ENCODE measurements at places on chromosomes 12 and 14. TPM values are rescaled to one million over a fixed set of nuclear protein-coding genes. Genes with fewer than 3 reads are reported as not detected.

DNA sequence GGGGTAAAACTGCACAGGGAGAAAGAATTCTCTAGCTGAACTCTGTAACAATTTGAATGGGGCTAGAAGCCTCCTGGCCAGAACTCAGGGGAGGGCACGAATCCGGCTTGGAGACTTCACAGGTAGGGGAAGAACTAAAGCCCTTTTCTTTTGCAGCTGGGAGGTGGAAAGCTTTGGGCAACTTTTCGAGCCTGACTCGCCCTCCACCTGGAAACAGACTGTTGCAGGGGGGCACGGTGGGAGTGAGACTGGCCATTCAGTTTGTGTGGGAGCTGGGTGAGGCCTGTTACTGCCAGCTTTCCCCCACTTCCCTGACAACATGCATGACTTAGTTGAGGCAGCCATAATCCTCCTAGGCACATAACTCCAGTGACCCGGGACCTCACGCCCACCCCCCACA is 135.8 kb downstream of the PLCZ1 start:
- DNase-seq: no peak

DNA sequence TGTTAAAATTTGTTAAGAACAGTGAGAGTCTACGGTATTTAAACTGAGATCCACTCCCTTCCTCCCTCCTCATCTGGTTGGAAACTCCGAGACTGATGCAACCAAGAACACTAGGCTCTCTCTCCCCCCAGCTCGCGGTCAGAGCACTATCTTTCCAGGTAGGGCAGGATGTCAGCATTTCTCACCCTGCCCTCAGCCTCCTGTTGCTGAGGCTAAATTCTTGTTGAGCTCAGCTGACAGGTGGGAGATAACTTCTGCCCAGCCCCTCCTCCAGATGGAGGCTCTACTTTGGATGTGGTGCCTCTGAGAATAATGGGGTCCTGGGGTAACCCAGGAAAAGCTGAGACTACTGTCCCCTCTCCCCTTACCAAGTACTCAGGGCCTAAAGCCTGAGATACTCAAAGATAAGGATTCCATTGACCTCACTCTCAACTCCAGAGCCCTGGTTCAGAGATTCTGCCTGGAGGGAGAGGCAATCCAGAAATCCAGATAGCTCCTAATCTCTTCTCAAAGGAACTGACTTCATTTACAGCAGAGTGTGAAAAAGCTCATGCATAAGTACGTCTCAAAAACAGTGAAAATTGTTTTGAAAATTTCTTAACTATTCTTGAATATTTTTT is 110.1 kb downstream of the EML5 start:
- DNase-seq: no peak

Gene LRFN5
- total RNA-seq: not detected

- no peak for DNase-seq
These were observed 164.7 kb downstream of the SSPN start for GRCh38 chr12:26360062-26360461.

Gene PXMP2
- total RNA-seq: 40.6 TPM

Gene PTCSC3
- not detected for total RNA-seq

Gene C1RL
- total RNA-seq: 21.5 TPM

Gene DNAH10
- 0.18 TPM for total RNA-seq

DNA sequence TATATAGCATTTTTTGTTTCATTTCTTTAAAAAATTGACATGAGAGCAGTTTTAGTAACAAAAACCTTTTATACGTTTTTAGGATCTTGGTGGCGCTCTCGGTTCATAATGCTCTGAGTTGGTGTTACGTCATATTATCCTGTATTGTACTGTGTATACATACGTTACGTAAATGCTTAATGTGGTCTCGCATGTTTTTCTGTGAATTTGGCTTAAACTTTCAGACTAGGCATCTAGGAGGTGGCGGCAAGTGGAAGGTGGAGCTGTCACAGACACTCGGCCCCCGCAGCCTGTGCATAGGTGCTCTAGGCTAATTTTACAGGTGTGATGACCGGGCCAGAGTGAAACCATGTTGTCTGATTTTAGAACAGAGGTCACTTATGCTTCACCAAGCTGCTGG is 60.0 kb downstream of the PPP2R5C start:
- peak; percentile 70 for DNase-seq

DNA sequence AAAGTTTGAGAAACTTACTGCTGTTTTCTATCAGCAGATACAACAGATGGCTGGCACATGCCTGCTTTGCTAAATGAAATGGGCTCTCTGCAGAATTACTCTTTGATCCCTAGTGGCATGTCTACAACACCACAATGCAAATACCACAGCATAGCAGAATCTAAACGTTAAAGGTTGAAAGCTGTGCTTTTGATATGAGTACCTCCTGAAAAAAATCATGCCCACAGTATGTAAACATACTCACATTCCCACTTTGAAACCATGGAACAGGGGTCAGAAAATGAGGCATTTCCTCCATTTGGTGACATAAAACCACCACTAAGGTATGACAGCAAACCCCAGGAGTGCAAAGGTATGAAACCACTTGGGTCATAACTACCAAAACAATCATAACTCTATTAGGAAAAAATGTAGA is 7.5 kb downstream of the WIF1 start:
- DNase-seq: no peak

Gene FAR2
- total RNA-seq: 20.8 TPM

- no peak for DNase-seq
These were observed 930.5 kb upstream of the NOVA1 start for GRCh38 chr14:27528328-27528727.

DNA sequence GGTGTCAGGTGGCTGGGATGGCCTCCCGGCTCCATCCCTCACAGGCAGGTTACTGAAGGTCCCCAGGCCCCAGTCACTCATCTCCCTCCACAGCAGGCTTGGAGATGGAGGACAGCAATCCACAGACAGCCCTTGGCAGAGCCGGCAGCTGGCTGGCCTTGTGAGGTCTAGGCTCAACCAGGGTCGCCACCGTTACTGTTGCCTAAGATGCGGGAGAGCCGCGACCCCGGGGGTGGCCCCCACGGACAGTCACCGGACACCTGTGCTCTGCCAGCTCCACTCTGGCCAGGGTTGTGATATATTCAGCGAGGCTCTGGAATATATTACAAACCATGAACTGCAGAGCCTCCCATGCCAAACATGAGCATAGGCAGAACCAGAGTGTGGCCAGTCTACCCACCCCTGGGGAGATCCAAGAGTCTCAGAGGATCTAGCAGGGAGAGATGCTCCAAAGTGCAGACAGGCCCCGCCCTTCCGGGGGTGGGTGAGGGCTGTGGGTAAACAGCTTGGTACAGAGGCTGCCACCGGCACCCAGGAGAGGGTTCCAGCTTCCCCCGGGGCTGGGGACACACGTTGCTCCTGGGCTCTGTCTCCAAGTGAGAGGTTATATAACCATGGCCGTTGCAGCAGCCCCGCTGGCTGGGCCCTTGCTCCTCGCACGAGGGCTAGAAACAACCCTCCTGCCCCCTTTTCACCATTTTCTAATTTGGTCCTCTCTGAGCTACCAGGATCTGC is 55.9 kb upstream of the DIO3 start:
- DNase-seq: no peak

- no peak for DNase-seq
These were observed 117.5 kb upstream of the PARP11 start for GRCh38 chr12:3990501-3991280.

Gene CCND2
- total RNA-seq: 572 TPM

Gene ARMH4
- total RNA-seq: not detected

DNA sequence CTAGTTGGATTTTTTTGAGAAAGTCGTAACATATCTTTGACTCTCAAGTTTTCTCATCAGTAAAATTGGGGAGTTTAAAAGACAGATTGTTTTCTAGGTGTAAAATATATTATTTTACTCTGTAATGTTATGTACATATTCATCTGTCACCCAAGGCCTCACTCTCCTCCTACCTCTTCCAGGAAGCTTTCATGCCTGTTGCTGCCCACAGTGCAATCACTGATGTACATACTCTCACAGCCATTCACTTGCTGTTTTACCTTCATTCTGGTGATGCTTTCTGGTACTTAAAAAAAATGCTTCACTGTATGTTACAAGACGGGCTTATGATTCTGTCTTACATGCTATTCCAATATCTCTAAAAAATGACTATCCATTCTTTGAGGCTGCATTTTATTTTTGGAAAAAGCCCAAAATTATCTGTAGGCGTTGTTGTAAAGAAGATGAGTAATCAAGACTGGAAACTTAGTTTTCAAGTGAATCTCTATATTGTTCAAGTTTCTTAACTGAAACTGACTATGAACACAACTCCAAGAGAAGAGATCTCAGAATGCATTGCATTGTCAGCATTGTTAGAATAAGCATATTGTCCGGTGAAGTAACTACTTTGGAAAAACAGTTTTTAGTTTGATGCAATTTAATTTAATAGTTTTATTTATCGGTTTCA is 82.5 kb downstream of the LMO3 start:
- no peak for DNase-seq

- no peak for DNase-seq
These were observed 377.7 kb downstream of the NUAK1 start for GRCh38 chr12:105761075-105761474.

Gene ESRRB
- total RNA-seq: not detected

Gene RNF10
- 204 TPM for total RNA-seq

Gene KLRK1
- 123 TPM for total RNA-seq

DNA sequence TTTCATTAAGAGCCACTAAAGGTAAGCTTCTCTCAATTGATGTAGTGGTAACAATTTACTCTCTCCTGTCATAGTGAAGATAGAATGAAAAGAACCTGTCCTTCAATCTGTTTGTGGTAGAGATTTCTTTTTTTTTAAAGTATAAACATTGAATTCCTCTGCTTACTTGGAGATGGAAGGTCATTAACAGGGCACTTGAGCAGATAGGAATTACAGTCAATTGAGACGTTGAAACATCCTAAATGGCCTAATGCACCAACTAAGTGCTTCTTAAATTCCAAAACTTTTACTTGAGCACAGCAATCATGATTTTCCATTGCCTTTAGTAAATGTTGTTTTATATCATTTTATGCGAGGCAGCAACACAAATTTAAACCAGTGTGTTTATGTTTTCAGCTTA is 241.4 kb downstream of the FOXG1 start:
- DNase-seq: no peak

- no peak for DNase-seq
These were observed 51.5 kb upstream of the SLC2A13 start for GRCh38 chr12:40157336-40157735.

DNA sequence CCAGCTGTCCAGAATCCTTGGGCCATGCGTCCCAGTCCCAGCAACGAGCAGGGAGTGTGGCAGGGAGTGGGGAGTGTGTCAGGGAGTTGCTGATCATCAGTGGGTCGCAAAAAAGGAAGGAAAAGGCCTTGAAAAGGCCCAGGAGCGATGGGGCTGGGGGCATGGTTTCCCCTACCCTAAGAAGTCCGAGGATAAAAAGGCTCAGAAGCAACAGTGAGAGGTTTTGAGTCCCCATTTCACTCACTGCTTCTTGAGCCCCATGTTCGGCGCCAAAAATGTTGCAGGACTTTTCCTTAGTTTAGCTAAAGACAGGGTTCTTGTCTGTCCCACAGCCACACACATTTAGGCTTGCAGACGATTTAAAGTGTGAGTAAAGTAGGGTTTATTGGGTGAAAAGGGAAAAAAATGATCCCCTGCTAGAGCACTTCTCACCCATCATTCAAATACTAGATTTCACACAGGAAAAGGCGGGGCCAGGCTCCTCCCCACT is 189.5 kb downstream of the KCNC2 start:
- DNase-seq: no peak

DNA sequence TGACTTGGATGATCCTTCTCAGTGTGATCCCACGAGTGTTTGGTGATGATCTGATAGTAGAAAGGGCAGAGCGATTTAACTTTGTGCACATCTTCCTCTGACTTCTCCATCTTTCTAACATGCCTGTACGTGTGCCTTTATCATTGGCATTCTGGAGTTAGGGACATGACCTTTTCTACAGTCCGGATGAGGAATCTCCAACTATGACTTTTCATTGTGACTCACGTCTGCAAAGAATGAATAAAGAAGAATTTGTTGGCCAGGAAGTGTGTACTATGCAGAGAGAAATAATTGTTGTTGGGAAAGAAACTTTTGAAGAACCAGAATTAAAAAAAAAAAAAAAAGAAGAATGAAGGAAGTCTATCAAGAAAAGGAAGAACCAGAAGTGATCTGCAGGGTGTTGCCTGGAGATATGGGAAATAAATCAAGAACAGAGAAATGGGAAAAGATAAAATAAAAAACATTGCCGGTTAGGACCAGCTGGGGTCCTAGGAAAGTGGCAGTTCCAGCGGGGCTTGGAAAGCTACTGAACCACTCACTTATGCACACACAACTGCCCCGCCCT is 25.3 kb downstream of the PPFIBP1 start:
- DNase-seq: no peak

GRCh38 chr14:61569308-61569707 is 126.0 kb upstream of the HIF1A start:
- DNase-seq: no peak

Gene TCL1B
- total RNA-seq: not detected

Gene FERMT2
- total RNA-seq: not detected

DNA sequence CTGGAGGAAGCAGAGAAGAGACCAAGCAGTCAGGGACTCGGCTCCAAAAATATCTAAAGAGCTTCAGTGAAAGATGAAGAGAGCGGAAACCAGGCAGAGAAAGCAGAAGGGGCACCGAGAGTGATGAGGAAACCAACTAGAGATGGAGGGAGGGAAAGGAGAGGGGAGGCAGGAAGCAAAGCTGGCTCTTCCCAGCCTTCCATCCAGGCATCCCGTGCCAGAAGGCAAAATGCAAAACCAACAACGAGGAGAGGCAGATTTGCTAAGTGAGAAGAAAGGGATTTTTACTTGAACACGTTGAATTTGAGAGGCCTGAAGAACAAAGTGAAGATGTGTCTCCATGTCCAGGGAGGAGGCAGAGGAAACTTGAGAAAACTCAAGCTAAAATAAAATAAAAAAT is 90.1 kb downstream of the NUAK1 start:
- DNase-seq: no peak

DNA sequence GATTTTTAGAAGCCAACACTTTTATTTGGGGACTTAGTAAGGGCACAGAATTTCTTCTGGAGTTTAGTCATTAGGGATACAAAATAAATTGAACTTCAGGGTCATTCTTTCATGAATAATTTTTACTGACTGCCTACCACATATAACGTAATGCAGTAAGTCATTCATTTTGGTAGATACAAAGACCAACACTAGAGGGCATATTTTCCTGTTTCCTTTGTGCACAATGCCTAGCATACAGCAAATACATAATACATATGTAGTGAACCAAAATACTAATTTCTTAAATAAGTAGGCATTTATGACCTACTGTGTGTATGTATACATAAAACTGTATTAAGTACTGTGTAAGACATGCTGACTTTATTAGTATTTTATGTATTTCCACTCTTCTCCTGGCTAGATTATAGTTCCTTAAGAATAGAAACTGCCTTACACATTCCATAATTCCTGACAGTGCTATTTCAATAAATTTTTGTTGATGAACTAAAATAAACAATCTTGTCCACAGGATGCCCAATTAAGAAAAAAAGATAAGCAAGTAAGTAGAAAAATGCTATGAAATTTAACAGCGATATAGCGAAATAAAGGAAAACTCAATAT is 47.9 kb downstream of the PPP1R12A start:
- DNase-seq: no peak

- no peak for DNase-seq
These were observed 306.1 kb downstream of the KCNC2 start for GRCh38 chr12:74903522-74903921.

GRCh38 chr12:85509857-85510256 is 229.8 kb downstream of the ALX1 start:
- no peak for DNase-seq

Gene IL26
- total RNA-seq: not detected
